ENCODE measurements at places on chromosomes 1 and 21. TPM values are rescaled to one million over a fixed set of nuclear protein-coding genes. Genes with fewer than 3 reads are reported as not detected.
A peak's percentile ranks its signal among the peaks of the same experiment; 100 is the strongest.

The LEFTY1 gene
- 0.23 TPM for total RNA-seq

The INSRR gene
- total RNA-seq: not detected

- no peaks in the 10 kb centered on the region for H3K4me1 ChIP-seq
- peaks cover 4% of the 10 kb centered on the region for H3K36me3 ChIP-seq
- no peak overlapping the region for H3K27ac ChIP-seq
- H3K4me3 ChIP-seq: no peak overlapping the region
Measured at GRCh38 chr1:213269829-213270228, 218.8 kb downstream of the RPS6KC1 start.

The OVAAL gene
- total RNA-seq: not detected

DNA sequence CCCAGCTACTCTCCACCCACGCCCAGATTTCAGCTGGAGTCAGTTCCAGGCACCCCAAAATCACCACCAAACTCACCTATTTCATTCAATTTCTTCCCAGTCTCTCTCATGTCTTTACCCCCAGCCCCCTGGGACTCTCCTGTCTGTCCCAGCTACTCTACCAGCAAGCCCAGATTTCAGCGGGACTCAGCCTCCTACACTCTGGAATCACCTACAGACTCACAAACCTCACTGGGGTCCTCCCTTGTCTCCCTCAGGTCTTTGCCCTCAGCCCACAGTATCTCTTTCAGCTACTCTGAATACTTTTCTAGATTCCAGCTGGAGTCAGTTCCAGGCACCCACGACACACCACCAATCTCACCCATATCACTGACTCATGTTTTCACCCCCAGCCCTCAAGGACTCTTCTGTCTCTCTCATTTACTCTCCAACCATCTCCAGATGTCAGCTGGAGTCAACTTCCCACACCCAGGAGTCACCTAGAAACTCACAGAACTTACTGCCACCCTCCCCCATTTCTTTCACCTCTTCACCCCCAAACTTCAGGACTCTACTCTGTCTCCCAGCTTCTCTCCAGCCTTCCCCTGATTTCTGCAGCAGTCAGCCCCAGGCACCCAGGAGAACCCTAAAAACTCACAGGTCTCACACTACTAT is 1529.3 kb upstream of the TPTE start:
- H3K4me1 ChIP-seq: no peaks in the 10 kb centered on the region
- H3K27ac ChIP-seq: no peak overlapping the region
- H3K4me3 ChIP-seq: no peak overlapping the region
- H3K27me3 ChIP-seq: peaks cover 36% of the 10 kb centered on the region

DNA sequence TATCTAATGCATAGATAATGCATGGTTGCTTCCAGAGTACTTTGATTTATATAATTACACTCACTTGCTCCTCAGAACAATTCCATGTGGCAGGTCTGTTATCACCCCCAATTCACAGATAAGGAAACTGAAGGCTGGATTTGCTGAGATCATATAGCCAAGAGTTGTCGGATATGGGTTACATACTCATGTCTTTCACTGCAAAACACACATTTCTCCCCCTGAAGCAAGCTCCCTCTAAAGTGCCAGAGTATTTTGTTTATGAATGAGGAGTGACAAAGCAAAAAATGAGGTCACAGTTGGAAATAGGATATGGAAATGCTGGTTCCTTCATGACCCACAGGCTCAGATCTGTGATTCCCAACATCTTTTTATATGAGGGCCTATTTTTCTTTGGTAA is 134.2 kb downstream of the ROR1 start:
- no peak for DNase-seq
- no peaks in the 10 kb centered on the region for H3K4me1 ChIP-seq
- H3K4me3 ChIP-seq: no peak overlapping the region
- H3K27ac ChIP-seq: no peak overlapping the region

DNA sequence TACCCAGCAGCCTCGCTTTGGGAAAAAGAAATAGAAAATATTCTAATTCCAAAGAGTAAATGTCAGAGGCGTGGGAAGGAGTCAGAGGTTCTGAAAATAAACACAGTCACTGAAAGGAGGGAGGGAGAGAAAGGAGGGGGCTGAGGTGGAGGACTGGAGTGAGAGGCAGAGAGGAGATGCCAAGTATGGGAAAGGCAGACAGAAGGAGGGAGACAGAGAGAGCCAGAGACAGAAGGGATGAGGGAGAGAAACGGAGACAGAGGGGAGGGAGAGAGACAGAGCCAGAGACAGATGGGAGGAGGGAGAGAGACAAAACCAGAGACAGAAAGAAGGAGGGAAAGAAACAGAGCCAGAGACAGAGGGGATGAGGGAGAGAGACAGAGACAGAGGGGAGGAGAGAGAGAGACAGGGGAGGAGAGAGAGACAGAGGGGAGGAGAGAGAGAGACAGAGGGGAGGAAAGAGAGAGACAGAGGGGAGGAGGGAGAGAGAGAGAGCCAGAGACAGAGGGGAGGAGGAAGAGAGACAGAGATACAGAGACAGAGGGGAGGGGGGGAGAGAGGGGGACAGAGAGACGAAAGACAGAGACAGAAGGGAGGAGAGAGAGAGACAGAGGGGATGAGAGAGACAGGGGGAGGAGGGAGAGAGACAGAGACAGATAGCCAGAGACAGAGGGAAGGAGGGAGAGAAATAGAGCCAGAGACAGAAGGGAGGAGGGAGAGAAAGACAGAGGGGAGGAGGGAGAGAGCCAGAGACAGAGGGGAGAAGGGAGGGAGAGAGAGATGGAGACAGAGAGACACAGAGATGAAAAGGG is 525.5 kb downstream of the MATN1 start:
- DNase-seq: no peak
- peaks cover 5% of the 10 kb centered on the region for H3K4me1 ChIP-seq
- no peaks in the 10 kb centered on the region for H3K36me3 ChIP-seq
- H3K27ac ChIP-seq: no peak overlapping the region

The SLC30A10 gene
- not detected for total RNA-seq

The RGS18 gene
- total RNA-seq: 0.70 TPM

GRCh38 chr21:42685954-42686500 is 32.6 kb downstream of the PDE9A start:
- no peak for DNase-seq
- peaks cover 17% of the 10 kb centered on the region for H3K36me3 ChIP-seq
- no peak overlapping the region for H3K4me3 ChIP-seq
- H3K27ac ChIP-seq: no peak overlapping the region
- peaks cover 42% of the 10 kb centered on the region for H3K4me1 ChIP-seq

- H3K4me1 ChIP-seq: peaks cover 12% of the 10 kb centered on the region
- H3K27me3 ChIP-seq: no peaks in the 10 kb centered on the region
- H3K4me3 ChIP-seq: peak overlapping the region; percentile 91
- H3K27ac ChIP-seq: peak overlapping the region; percentile 94
- H3K36me3 ChIP-seq: no peaks in the 10 kb centered on the region
Measured at GRCh38 chr1:70411360-70411844, 334 bp downstream of the CTH start.

The RNU11 gene
- total RNA-seq: not detected

GRCh38 chr1:10402729-10403274 is 3.9 kb downstream of the PGD start:
- H3K4me3 ChIP-seq: no peak overlapping the region
- peaks cover 20% of the 10 kb centered on the region for H3K4me1 ChIP-seq
- no peak overlapping the region for H3K27ac ChIP-seq

- no peak overlapping the region for H3K4me3 ChIP-seq
- H3K36me3 ChIP-seq: no peaks in the 10 kb centered on the region
- no peaks in the 10 kb centered on the region for H3K27me3 ChIP-seq
- no peak overlapping the region for H3K27ac ChIP-seq
- H3K4me1 ChIP-seq: peaks cover 2% of the 10 kb centered on the region
- no peak for DNase-seq
Measured at GRCh38 chr1:157580828-157581210, 17.1 kb downstream of the FCRL4 start.

- peak overlapping the region; percentile 27 for H3K4me3 ChIP-seq
- no peaks in the 10 kb centered on the region for H3K27me3 ChIP-seq
- peaks cover 2% of the 10 kb centered on the region for H3K4me1 ChIP-seq
- no peak overlapping the region for H3K27ac ChIP-seq
- no peaks in the 10 kb centered on the region for H3K36me3 ChIP-seq
- no peak for DNase-seq
Measured at GRCh38 chr1:151131701-151132334, 14.6 kb downstream of the SEMA6C start.

The ATPAF1 gene
- total RNA-seq: 31.2 TPM

- no peak overlapping the region for H3K4me3 ChIP-seq
- no peak for DNase-seq
- H3K36me3 ChIP-seq: peaks cover 2% of the 10 kb centered on the region
- no peaks in the 10 kb centered on the region for H3K27me3 ChIP-seq
- H3K27ac ChIP-seq: peak overlapping the region; percentile 72
Measured at GRCh38 chr1:23101887-23102286, 66.8 kb downstream of the LUZP1 start.

The LTN1 gene
- total RNA-seq: 34.1 TPM

DNA sequence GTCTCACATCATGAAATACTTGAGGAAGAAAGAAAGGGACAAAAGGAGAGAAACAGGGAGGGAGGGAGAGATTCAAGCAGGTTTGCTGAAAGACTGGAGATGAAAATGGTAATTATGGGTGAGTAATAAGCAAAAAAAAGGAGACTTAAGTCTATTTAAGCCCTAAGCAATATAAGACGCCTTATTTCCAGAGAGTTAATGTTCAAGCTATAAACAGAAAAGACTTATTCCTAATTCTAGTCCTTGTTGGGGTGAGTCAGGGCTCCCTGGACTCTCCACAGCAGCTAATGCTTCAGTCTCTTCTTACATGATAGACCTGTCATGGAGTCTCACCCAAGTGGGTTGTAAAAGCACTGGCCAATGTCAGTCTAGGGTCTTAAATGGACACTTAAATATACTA is 619.2 kb downstream of the SMYD3 start:
- H3K4me1 ChIP-seq: no peaks in the 10 kb centered on the region
- no peak overlapping the region for H3K27ac ChIP-seq
- no peaks in the 10 kb centered on the region for H3K27me3 ChIP-seq
- H3K4me3 ChIP-seq: no peak overlapping the region
- DNase-seq: no peak

The ADAM30 gene
- not detected for total RNA-seq

The ACTRT2 gene
- total RNA-seq: not detected

GRCh38 chr21:41367301-41367944 is 5.6 kb downstream of the MX2 start:
- H3K27me3 ChIP-seq: no peaks in the 10 kb centered on the region
- H3K4me3 ChIP-seq: no peak overlapping the region
- DNase-seq: no peak
- H3K4me1 ChIP-seq: peaks cover 21% of the 10 kb centered on the region
- H3K36me3 ChIP-seq: no peaks in the 10 kb centered on the region
- H3K27ac ChIP-seq: no peak overlapping the region

DNA sequence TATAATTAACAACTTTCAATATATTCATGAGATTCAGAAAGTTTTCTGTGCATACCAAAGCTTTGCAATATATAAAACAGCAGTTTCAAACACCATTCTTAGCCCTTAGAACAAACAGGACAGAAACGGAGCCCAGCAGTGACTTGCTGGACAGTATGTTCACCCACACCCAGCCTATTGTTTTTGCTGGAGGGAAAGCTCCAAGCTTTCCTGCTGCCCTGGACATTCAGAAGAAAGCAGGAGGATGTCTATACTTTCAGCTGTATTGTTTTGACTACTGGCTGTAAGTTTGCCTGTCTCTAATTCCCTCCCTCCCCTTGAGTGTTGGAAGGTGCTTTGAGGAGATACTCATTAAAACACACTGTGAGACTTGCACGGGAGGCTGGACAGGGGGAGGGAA is 9.6 kb downstream of the DENND2C start:
- peaks cover 3% of the 10 kb centered on the region for H3K27me3 ChIP-seq
- H3K27ac ChIP-seq: no peak overlapping the region
- H3K4me1 ChIP-seq: no peaks in the 10 kb centered on the region
- H3K4me3 ChIP-seq: no peak overlapping the region
- DNase-seq: no peak

DNA sequence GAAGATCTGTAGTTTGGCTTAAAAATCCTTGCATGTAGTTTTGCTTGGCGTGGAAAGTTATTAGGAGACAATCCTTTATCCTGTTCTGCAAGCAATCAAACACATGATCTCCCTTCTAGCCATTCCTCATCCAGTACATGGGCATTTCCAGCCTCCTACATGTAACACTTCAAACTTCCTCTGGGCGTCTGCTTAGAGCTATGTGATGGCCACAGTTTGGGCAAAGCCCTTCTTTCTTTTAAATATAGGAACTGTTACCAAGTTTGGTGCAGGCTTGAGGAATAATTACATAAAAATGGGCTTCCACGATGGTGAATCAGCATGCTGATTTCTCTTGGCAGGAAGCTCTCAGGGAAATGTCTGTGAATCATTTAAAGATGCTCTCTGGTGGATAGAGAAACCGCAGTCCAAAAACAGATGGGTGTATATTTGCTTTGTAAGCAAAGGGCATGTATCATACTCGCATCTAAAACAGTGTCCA is 176.9 kb upstream of the FMN2 start:
- H3K4me3 ChIP-seq: no peak overlapping the region
- H3K36me3 ChIP-seq: no peaks in the 10 kb centered on the region
- H3K27ac ChIP-seq: no peak overlapping the region
- H3K4me1 ChIP-seq: no peaks in the 10 kb centered on the region
- no peaks in the 10 kb centered on the region for H3K27me3 ChIP-seq
- no peak for DNase-seq

DNA sequence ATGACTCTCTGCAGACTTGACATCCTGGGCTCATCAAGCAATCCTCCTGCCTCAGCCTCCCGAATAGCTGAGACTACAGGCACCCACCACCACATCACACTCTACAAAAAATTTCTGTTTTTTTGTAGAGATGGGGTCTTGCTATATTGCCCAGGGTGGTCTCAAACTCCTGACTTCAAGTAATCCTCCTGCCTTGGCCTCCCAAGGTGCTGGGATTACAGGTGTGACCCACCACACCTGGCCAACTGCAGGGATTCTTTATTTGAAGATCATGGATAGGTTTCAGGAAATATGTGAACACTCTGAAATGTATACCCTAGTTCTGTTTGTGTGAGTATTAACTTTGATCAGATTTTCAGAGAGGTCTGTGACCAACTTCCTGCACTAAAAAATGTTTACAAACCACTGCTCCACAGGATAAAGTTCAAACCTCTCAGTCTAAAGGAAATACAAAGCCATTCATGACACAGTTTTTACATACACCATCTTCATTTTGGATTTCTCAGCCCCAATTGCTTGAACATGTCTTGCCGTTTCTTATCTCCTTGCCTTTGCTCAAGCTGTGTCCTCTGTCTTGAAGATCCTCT is 252.3 kb upstream of the FGGY start:
- no peaks in the 10 kb centered on the region for H3K27me3 ChIP-seq
- no peaks in the 10 kb centered on the region for H3K36me3 ChIP-seq
- no peak overlapping the region for H3K4me3 ChIP-seq
- DNase-seq: no peak
- H3K4me1 ChIP-seq: peaks cover 13% of the 10 kb centered on the region

DNA sequence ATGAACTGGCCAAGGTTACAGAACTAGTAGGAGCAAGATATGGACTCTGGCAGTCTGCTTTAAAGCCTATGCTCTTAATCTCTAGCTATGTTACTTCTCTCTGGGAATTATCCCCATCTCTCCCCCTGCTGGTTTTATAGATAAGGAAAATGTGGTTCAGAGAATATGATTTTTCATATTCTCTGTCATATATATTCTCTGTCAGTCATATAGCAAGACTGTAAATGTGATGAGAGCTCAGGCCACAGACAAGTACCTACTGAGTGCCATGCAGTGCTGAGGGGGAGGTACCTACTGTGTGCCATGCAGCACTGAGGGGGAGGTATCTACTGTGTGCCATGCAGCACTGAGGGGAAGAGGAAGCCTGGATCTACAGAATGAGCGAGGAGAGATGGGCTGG is 220.3 kb upstream of the FGGY start:
- H3K27ac ChIP-seq: no peak overlapping the region
- H3K36me3 ChIP-seq: no peaks in the 10 kb centered on the region
- H3K4me1 ChIP-seq: peaks cover 11% of the 10 kb centered on the region
- no peak for DNase-seq
- no peaks in the 10 kb centered on the region for H3K27me3 ChIP-seq

The SLAMF7 gene
- total RNA-seq: 9.5 TPM

The PDZK1 gene
- total RNA-seq: not detected
